Activated CD8-positive, alpha-beta memory T cell treated with anti-CD3 and anti-CD28 coated beads, Interleukin-2, amount 10 ng/mL, durations not matched to agents 7 days and 5 days (primary cell): ENCODE measurements at places on chromosomes 4 and X.

GRCh38 chr4:41466249-41466648 lies 71.7 kb upstream of the LIMCH1 start:
- no peak for DNase-seq

- DNase-seq: no peak
These were observed 1381.4 kb upstream of the IGFBP7 start for GRCh38 chr4:58491620-58492019.

GRCh38 chr4:30714408-30715031 lies 5.6 kb upstream of the PCDH7 start:
- no peak for DNase-seq

DNA sequence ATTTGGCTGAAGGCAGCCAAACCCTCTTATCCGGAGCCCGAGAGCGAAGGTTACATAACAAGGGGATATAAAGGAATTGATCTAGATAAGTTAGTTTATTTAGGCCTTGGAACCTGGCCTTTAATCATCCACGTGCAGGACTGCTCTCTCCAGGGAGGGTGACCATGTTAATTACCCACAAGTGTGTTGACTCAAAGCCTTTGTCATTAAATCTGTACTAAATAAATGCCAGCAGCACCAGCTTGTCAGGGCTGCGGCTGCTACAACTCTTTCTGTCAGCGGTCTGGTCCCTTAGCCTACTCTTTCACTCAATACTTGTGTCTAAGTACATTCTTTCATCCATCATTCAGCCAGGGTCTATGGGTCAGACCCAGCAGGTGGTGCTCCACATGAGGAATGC lies 206.1 kb downstream of the TBCK start:
- DNase-seq: no peak

DNA sequence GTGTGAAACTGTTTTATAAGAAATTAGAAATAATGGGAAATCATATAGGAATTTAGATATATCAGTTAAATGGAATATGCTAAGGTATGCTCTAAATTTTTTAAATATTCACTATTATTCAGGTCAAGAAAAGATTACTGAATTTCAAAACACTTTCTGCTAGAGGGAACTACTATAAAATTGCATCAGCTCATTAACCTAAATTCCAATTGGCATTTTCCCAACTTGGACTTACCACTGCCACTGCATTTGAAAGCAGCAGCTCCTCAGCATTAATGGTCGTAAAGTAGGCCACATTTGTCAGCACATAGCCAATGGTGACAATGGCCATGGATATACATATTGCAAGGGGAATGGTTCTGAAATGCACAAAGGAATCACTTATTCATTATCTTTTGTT lies 57.3 kb downstream of the SLC7A11 start:
- DNase-seq: no peak

GRCh38 chr4:113692809-113693411 lies 68.6 kb downstream of the CAMK2D start:
- DNase-seq: no peak

- no peak for DNase-seq
These were observed 2.3 kb upstream of the RTL5 start for GRCh38 chrX:72133851-72134546.
